ENCODE measurements at places on chromosomes 3 and 15.

GRCh38 chr15:85579957-85580694 lies 199.7 kb downstream of the AKAP13 start:
- DNase-seq: no peak

- DNase-seq: no peak
Measured at GRCh38 chr15:81504170-81504905, 130.3 kb upstream of the TMC3 start.

DNA sequence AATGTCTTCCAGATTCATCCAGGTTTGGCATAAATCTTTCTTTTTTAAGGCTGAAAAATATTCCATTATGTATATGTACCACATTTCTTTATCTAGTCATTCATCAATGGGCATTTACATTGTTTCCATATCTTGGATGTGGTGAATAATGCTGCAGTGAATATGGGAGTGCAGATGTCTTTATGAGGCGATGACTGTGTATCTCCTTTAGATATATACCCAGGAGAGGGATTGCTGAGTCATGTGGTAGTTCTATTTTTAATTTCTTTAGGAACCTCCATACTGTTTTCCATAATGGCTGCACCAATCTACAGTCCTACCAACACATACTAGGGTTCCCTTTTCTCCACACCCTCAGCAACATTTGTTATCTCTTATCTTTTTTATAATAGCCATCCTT lies 96.3 kb downstream of the LRRC28 start:
- DNase-seq: no peak

GRCh38 chr3:72189339-72189738 lies 404.4 kb upstream of the PROK2 start:
- no peak for DNase-seq

GRCh38 chr3:57019057-57019456 lies 41.4 kb upstream of the SPATA12 start:
- no peak for DNase-seq

DNA sequence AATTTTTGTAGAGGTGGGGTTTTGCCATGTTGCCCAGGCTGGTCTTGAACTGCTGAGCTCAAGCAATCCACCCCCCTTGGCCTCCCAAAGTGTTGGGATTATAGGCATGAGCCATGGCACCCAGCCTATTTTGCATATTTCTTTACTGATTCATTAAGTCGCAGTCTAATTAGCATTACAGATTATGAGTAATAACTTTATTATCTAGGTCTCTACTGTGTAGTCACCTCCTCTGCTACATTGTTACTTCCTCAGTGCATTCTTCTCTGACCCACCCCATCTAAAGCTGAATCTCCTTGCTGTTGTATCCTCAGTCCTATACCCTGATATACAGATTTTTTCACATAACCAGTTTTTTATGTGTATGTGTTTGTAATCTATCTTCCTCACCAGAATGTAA lies 61.7 kb downstream of the TFDP2 start:
- no peak for DNase-seq

DNA sequence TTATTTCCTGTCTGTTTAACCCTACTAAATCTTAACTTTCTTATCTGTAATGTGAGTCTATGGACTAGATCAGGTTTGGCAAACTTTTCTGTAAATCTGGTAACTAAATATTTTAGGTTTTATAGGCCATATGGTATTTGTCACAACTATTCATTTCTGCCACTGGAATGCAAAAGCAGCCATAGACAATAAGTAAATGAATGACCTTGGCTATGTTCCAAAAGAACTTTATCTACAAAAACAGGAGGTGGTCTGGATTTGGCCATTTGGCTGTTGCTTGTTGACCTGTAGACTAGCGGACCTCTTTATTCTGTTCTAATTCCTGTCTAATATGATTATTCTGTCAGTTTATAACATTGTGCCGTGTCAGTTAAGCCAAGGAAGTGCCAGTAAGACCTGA lies 314.2 kb downstream of the LPP start:
- no peak for DNase-seq

DNA sequence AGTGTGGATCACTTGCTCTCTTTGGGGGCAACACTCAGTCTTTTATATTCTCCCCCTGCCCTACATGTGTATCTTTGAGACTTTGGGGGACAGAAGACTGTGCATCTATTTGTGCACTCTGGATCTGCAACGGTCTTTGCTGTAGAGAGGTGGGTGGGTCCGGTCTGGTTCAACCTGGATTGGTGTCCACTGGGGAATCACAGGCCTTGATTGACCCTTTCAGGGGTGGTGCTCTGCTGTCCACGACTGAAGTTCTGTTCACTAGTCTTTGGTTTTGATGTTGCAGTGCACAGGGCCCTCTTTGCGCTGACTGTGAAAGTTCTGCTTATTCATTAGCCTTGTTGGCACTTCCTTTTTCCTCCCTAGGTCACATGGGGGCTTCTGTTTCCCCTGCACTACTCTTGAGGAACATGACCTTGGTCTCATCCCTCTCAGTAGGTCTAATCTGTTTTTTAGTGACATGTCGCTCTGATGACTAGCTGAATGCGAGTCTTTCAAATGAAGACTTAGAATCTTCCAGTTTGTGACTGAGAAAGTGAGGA lies 284.2 kb downstream of the SV2B start:
- no peak for DNase-seq

DNA sequence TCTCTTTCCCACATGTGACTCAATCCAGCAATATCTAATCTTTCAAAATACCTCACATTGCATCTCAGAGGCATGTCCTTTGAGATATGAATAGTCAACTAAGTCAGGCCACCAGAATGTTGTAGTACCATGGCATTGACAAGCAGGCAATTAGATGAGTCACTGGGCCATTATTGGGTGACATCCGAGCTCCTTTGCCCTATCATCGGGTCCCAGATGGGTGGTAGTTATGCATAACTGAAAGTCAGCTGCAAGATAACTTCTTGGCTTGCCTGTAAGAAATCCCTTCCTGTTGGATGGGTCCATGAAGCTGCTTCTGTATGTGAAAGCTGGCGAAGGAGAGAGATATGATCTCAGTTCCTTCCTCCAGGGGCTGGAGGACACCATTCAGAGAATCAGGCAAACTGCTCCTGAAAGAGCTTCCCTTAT lies 32.8 kb downstream of the ARRDC4 start:
- DNase-seq: no peak

DNA sequence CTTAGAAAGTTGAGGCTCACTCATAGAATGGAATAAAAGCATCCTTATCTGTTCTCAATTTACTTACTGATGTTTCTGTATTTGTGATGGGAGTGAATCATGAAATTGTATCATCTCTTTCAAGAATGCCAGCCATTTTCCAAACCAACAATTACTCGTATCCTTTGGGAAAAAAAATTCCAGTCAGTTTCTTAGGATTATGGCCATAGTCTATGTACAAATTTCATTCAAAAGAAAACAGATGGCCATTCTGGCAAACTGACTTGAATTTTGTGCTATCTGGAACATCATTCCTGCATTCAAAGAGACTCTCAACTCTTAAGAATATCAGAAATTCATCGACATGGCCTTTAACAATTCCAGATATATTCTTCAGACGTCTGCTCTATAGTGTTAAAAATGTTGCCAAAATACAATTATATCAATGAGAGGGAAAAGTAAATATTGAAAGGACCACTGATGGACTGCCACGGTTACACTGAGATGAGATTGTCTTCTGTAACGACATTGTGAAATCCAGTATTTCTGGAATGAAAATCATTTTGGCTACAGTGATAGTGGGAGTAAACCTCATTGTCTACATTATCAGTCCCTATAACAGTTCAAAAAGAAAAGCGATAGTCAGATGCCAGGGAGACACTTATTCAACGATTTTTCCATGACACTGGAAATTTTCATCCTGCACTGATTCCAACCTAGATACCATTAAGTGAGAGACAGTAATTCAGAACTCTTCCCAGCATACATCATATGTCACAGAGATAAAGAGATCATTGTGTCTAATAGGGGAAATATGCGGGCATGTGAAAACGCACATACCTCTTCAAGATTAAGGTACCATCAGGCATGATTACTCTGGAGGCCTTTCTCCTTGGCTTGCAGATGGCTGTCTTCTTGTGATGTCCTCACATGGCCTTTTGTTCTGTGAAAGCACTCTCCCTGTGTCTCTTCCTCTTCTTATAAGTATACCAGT lies 953.8 kb upstream of the ALCAM start:
- DNase-seq: no peak

GRCh38 chr3:12955651-12956315 lies 114.4 kb upstream of the RPL32 start:
- no peak for DNase-seq

GRCh38 chr3:126558336-126559071 lies at the start of gene C3orf22:
Gene C3orf22 (minus strand): TSS chr3:126558932. CDS start chr3:126553390, 5,542 bp downstream.
- DNase-seq: no peak

DNA sequence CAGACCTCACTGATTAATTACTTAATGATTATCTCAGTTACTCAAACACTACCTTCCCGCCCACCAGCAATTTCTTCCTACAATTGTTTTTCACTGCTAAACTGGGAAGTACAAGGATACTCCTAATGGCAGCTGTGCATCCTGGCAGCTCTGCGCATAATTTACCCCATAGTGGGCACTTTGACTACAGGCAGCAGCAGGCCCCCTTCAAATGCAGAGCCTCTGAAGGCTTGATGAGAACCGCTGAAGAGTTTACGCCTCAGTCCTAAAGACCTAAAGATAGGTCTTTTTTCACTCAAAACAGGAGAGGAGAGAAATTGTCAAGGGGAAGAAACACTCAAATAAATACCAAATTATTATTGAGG lies 10.7 kb downstream of the CCDC32 start:
- no peak for DNase-seq

- DNase-seq: no peak
Measured at GRCh38 chr3:35254917-35255316, 384.4 kb upstream of the ARPP21 start.

- no peak for DNase-seq
Measured at GRCh38 chr15:48565560-48566482, 79.7 kb downstream of the FBN1 start.

DNA sequence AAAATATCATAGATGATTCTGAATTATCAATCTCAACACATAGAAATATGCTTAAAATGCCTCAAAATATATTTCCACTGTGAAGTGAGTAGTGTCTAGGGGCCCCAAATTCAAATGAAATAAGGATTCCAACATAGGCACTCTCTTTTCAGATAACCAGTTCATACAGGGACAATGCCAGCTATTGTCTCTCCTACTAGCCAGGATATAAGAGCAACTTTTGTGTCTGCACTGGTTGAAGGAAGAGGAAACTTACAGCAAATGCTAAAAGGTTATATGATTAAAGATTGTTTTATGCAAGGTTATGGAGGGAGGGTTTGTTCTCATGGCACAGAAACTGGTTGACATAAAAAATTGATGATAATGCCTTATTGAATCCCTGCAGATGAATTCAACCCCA lies 579.4 kb upstream of the ALCAM start:
- no peak for DNase-seq

DNA sequence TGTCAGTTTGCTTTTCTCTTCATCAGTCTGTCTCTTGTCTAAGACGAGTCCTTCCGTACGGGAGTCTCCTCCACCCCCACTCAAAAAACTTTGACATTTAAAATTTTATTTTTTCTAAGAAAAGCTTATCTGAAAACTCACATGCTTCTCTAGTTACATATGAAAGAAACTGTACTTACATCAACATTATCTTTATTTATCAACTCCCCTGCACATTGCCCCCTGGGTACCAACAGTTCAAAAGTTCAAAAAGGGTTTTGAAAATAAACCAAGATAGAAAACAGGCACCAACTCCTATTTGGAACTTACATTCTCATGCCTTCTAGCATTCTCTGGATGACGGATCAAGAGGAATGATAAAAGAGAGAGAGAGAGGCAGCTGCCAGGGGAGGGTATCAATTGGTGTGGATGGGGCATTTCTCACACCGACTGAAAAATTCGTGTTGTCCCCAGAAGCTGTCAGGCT lies 182.5 kb downstream of the FOXP1 start:
- DNase-seq: no peak

DNA sequence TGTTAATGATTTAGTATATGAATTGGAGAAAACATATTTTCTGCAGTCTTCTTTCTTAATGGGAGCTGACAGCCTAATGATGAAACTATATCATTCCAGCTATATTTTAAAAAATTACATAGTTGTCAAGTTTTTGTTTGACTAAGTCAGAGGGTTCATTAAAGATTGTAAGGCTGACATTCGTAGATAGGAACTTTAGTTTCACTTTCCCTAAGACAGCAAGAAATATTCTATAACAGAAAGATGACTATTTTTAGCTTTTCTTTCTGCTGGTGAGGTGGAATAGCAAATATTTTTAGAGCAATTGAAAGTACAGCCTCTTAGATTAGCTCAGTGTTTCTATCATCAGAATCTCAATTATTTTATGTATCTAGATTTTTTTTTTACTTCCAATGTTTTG lies 60.2 kb downstream of the PIAS1 start:
- no peak for DNase-seq

DNA sequence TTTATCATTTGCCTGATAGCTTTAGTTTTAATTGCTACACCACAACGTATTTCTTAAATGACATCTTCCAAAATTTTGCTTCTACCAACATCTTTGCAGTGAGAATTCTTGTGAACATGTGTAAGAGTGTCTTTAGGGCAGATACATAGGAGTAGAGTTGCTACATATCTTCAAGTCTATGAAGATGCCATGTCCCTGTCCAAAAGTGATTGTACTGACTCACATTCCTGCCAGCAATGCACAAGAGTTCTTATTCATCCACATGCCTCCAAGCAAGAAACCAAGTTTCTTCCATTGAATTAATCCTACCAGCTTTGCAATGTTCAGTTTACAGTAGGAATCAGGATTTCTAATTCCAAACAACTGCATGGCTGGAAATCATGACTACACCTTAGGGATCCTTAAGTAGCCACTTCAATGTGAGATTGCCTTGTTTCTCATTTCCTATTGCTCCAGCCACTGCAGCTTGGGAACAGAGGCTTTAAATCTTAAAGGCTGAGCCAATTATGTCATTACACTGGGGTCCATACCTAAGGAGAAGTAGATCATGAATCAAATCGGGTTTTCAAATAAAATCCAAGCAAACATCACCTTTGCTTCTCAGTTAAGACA lies 44.5 kb downstream of the BCL2L10 start:
- DNase-seq: no peak

DNA sequence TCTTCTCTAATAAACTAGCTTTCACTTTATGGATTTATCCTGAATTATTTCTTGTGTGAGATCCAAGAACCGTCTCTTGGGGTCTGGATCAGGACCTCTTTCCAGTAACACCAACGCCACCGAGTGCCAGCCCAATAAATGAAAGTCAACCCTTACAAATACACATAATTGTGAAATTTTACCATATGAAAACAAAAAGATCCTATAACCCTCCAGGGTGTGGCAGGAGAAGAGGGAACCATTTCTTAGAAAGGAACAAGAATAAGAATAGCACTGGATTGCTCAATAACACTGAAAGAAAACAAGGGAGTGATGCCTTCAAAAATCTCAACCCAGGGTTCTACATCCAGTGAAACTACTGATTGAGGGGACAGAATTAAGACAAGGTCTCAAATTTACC lies 51.6 kb upstream of the ACKR4 start:
- no peak for DNase-seq

Data from GOT3 (cell line).